Endothelial cell of umbilical vein (primary cell): ENCODE measurements at places on chromosomes 11 and 22. TPM values are rescaled to one million over a fixed set of nuclear protein-coding genes. Genes with fewer than 3 reads are reported as not detected.

DNA sequence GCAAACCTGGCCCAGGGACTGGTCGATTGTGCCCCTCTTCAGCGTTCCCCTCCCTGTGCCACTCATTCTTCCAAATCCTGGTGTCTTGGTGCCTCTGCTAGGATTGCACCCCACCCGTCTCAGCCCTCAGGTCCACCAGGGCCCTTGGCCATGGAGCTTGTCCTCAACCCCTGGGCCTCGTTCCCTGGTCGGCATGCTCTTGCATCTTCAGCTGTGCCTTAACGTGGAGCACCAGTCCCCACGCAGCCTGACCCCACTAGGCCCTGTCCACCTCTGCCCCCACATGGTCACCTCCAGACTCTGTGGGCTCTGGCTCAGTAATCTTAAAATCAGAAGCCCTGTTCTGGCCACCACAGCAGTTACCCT lies 61.1 kb downstream of the OSBP2 start:
- no peaks in the 10 kb centered on the region for H3K4me1 ChIP-seq
- H3K36me3 ChIP-seq = no peaks in the 10 kb centered on the region
- no peak for DNase-seq
- no peak overlapping the region for H3K27ac ChIP-seq

GRCh38 chr11:82796998-82797961 lies 63.6 kb upstream of the FAM181B start:
- H3K27ac ChIP-seq = no peak overlapping the region
- DNase-seq = no peak
- H3K4me3 ChIP-seq = no peak overlapping the region

DNA sequence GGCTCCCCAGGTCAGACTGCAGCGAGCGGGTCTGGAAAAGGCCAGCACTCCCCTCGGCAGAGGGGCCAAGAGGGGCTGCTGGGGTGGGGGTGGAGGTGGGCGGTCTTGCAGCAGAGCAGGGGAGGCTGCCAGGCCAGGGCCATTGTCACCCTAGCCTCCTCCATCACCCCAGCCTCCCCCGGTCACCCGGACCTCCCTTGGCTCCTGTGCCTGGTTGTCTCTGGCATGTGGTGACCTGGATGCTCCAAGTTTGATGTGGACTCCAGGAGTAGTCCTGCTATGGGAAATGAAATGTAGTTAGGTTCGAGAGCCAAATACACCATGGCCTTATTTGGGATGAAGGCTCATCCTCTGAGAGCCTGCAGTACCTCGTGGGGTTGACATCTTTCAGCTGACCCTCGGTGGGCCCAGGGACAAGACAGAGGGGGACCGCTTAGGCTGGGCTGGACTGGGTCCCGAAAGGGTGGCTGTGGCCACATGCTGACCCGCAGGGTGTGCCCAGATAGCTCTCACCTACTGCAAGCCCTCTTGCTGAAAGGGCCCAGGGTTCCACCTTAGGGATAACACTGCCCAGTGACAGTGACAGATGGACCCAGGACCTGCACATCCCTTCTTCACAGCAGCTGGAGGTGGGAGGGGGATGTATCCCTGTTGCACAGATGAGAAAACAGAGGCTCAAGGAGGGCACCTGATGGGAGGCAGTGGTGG lies 24.1 kb downstream of the MRGPRD start:
- no peaks in the 10 kb centered on the region for H3K36me3 ChIP-seq
- H3K4me3 ChIP-seq = no peak overlapping the region
- no peak for DNase-seq
- no peak overlapping the region for H3K27ac ChIP-seq
- H3K27me3 ChIP-seq = no peaks in the 10 kb centered on the region

DNA sequence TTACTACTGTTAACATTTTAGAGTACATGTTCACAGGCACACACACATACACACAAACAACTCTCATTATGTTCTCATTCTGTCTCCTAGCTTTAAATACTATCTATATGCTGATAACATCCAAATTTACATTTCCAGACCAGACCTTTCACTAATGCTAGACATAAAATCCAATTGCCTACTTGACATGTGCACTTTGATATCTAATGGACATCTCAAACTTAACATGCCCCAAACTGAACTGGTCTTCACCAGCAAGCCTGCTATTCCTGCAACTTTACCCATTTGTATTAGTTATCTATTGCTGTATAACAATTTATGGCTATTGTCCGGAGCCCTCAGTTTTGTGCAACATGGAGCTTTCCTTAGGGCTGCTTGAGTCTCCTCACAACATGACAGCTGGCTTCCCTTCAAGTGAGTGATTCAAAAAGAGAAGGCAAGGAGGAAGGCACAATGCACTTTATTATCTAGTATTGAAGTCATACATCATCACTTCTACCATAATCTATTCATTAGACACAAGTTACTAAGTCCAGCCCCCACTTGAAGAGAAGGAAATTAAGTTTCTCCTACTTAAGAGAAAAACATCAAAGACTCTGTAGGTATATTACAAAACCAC lies 3.0 kb downstream of the SLC36A4 start:
- no peaks in the 10 kb centered on the region for H3K27me3 ChIP-seq
- H3K27ac ChIP-seq = no peak overlapping the region
- no peak overlapping the region for H3K4me3 ChIP-seq

GRCh38 chr11:10366568-10367331 lies 61.9 kb downstream of the ADM start:
- DNase-seq = peak; percentile 94
- no peaks in the 10 kb centered on the region for H3K36me3 ChIP-seq
- peaks cover 6% of the 10 kb centered on the region for H3K4me1 ChIP-seq
- H3K27me3 ChIP-seq = no peaks in the 10 kb centered on the region
- no peak overlapping the region for H3K4me3 ChIP-seq

The TMEM258 gene
- 534 and 632 TPM in 2 replicates for polyA plus RNA-seq

The MS4A5 gene
- not detected in 2 replicates for polyA plus RNA-seq
